ENCODE measurements at places on chromosomes 3 and 15.

- DNase-seq, result no peak
These were observed 403.2 kb downstream of the PTPRG start for GRCh38 chr3:61964566-61964965.

GRCh38 chr15:42929306-42929848, 8.8 kb upstream of the TTBK2 start:
- no peak for DNase-seq

- no peak for DNase-seq
These were observed 20.8 kb downstream of the ARL14 start for GRCh38 chr3:160697637-160698380.

DNA sequence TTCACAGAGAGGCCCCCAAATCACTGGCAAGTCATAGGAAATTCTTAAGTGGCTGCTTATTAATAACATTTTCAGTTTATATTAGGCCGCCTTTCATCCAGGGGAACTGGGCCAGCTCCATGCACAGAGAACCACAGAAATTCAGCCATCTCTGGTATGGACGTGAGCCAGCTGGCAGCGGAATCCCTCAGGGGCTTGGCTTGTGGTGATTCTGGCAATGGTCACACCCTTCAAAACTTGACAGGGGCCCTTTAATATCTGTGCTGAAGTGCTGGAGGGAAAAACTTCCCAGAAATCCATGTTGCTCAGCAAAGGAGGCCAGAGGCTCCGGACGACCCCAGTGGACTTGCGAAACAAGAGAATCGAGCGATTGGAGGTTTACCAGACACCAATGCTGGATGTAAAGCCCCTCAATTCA, 11.3 kb downstream of the PRICKLE2 start:
- no peak for DNase-seq

GRCh38 chr3:69172058-69172457, 49.7 kb upstream of the LMOD3 start:
- DNase-seq, result no peak

GRCh38 chr15:45253330-45253729, 1.3 kb downstream of the SLC28A2 start:
- no peak for DNase-seq

DNA sequence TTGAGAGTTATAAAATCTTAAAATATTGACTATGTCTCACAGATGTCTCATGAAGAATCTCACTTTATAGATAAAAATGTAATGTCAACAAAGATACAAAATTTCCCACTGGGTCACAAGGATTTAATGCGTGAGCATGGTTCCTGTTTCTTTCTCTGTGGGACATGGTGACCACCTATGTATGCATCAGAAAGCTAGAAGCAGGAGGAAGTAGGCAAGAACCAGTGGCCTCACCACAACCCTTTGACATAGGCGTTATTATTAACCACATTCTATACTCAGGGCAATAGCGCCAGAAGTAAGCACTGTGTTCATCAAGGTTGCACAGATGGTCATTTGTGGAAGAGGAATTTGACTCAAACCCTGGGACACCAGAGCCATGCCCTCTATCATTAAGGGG, 11.7 kb upstream of the ADAMTS17 start:
- no peak for DNase-seq

- no peak for DNase-seq
These were observed 45.5 kb downstream of the FSIP1 start for GRCh38 chr15:39737196-39737550.

DNA sequence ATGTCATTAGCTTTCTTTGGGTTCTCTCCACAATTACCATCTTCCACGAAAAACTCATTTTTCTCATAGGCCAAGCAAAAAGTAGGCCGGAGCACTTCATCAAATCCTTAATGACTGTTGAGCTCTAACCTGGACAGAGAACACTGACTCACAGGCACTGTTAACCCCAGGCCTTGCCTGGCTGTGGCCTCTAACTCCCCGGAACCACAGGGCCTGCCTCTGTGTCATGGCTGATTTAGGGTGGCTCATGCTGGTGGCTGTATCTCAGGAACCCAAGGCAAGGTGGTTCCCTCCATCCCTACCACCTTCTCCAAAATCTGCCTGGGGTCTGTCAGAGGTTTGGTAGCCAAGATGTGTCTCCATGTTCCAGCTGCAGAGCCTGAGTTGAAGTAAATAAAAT, 3.6 kb downstream of the CRTAP start:
- DNase-seq, result peak; percentile 19

DNA sequence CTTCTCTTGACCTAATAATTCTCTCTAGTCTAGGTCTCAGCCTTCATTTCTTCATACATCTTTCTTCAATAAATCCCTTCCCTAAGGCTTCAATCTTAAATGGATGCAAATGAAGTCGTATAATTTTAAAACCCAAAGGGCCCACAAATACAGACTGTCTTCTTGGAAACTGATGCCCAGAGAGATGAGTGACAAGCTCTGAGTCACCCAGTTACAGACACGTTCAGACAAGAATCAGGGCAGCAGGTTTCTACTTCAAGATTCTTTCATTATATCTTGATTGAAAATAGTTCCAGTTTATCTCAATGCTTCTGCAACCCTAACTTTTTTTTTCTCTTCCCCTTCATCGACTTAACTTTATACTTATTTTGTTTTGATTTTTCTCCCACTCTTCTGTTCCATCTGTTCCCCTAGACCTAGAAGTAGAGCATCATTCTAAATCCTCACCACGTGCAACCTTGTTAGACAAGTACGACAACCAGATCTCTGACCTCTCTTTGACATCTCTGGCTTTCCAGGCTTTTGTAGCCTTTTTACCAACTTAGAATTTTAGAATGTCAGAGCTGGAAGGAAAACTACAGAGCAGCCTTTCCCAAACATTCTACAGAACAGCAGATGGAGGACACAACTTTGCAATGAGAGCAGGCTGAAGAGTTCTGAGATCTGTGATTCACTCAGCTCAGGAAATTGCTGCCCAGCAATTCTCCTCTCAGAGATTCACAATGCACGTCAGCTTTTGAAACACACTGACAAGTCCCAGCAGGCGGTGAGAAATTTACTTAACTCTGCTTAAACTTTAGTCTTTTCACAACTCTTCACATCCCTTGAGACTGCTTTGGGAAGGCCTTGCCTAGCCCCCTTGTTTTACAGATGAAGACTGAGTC, 25.3 kb downstream of the NCEH1 start:
- DNase-seq, result no peak

- DNase-seq, result no peak
These were observed 59.2 kb downstream of the SPSB4 start for GRCh38 chr3:141110322-141110721.

DNA sequence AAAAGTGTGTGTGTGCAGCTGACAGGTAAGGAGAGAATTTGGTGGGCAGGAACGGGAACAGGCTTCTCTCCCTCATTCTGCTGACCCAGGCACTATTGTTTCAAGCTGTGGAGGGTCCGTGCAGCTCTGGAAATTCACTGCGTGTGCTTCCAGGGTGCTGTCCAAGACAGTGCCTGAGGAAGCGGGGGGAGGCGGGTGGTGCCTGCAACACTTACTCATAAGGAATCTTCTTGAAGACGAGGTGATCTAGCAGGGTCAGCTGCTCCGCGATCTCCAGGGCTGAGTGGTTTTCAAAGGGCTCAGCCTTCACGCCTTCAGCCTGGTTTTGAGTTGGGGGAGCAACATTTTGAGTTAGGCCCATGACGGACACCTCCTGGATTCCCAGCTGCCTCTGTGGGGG, 46.6 kb upstream of the CTSH start:
- DNase-seq, result no peak

- no peak for DNase-seq
These were observed 60.8 kb downstream of the MINDY4B start for GRCh38 chr3:150844484-150844883.

GRCh38 chr15:34999906-35000305, 11.8 kb upstream of the ZNF770 start:
- DNase-seq, result no peak

GRCh38 chr15:57607570-57608000, 15.9 kb downstream of the MYZAP start:
- DNase-seq, result no peak

- no peak for DNase-seq
These were observed 43.2 kb downstream of the ADAMTS7 start for GRCh38 chr15:78768096-78768495.

GRCh38 chr3:49718858-49719213, 648 bp downstream of the AMIGO3 start:
- DNase-seq, result peak; percentile 46

- no peak for DNase-seq
These were observed 23.0 kb upstream of the MUC20 start for GRCh38 chr3:195697582-195698324.

GRCh38 chr3:29475305-29475840, 194.5 kb downstream of the RBMS3 start:
- DNase-seq, result no peak

- no peak for DNase-seq
These were observed 18.9 kb upstream of the SLC27A2 start for GRCh38 chr15:50162969-50163718.

GRCh38 chr3:60746695-60747416, 504.4 kb downstream of the FHIT start:
- DNase-seq, result no peak

- peak; percentile 51 for DNase-seq
These were observed 225.6 kb upstream of the ROPN1 start for GRCh38 chr3:124217542-124217941.

- no peak for DNase-seq
These were observed 1.9 kb downstream of the RTP4 start for GRCh38 chr3:187370051-187370450.

DNA sequence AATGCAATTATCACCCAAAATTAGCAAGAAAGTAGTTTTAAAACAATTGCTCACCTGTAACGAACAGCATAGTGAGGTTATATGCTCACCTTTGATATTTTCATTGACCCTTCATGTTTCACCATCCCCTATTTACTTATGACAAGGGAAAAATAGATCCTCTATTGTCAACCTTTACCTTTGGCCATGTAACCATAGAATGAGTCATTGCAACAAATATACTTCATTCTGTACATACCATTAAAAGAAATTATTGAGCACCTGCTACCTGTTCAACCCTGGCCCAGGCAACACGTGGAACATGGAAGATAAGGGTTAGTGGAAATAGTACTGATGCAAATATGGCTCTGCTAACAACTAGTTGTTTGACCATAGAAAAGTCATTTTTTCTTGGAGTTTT, 20.2 kb downstream of the LSAMP start:
- no peak for DNase-seq

DNA sequence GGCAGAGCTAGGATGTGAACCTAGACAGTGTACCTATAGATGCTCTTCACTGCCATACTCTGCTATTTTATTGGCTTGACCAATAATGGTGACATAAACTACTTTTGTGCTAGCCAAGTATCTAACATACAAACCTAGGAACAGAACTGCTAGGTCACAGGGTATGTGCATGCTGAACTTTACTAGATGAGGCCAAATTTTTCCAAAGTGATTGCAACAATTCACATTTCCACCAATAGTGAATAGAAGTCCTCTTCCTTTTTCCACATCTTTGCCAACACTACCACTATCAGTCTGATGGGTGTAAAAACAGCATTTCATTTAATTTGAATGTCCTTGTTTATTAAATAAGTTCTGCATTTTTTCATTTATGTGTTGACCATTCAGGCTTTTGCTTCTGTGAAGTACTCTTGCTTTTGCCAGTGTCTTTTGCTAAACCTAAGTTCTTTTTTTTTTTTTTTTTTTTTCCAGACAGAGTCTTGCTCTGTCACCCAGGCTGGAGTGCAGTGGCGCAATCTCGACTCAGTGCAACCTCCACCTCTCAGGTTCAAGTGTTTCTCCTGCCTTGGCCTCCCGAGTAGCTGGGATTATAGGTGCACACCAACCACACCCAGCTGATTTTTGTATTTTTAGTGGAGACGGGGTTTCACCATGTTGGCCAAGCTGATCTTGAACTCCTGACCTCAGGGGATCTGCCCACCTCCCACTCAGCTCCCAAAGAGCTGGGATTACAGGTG, 54.1 kb downstream of the DCAF1 start:
- no peak for DNase-seq

DNA sequence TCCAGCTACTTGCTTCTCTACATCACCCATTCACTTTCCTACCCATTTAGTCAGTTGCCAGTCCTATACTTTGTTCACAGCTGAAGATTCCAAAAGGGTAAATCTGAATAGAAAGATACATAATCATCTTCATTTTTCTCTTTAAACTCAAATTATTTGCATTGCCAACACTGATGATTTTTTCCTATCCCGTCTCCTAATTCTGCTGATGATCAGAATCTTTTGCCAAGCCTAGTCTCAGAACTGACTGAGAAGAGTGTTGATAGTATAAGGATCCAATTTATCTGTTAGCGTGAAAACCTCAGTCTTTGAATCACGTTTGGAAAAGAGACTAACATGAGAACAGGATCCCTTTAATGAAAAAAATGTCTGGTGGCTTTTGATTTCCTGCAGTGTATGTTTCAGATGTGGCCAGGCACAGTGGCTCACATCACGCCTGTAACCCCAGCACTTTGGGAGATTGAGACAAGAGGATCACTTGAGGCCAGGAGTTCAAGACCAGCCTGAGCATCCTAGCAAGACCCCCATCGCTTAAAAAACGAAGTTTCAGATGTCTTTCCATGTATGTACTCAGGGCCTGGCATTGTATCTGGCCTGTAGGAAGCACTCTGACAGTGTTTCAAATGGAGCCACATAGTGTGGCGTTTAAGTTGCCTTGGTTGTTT, 169.4 kb downstream of the KLHL25 start:
- DNase-seq, result peak; percentile 29

- DNase-seq, result no peak
These were observed 251.4 kb downstream of the OTOL1 start for GRCh38 chr3:161748049-161748448.

DNA sequence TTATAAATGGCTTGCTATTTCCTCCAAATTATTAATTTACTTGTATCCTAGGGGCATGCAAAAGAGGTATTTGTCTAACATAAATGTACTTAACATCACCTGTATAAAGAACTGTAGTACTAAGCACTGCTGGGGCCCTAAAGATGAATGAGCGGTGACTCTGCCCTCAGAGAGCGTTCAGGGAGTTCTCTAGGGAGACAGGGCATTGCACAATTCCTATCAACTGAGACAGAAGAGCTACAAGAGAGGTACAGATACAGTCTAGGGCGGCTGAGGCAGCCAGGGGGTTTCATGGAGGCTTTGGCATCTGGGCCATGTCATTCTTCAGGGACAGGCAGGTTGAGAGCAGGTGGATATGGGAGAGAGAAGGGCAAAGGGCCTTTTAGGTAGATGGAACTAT, 39.9 kb upstream of the PARL start:
- DNase-seq, result no peak

GRCh38 chr3:67518236-67518635, 136.2 kb downstream of the SUCLG2 start:
- no peak for DNase-seq

GRCh38 chr15:56757875-56758274, 24.6 kb upstream of the ZNF280D start:
- DNase-seq, result no peak

GRCh38 chr3:72947715-72948490, 48.7 kb upstream of the PPP4R2 start:
- DNase-seq, result no peak

DNA sequence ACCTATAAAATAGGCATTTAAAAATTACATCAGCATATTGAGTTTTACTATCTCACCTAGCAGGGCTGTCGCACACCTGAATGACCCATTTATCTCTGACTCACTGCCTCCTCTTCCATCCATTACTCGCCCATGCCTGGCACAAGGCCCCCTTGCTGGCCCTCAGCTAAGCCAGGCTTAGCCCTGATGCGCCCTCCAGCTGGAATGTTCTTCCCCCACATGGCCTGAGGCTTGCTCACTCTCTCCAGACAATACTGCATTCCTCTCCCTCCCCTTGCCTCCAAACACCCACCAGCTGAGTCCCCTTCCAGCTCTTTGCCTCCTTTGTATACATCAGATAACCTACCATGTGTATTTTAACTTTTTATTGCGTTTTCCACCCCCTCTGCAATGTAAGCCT, 7.2 kb downstream of the SH3BP5 start:
- DNase-seq, result no peak

- peak; percentile 31 for DNase-seq
These were observed 23.2 kb downstream of the SHC4 start for GRCh38 chr15:48940508-48940907.
